ENCODE measurements at places on chromosomes 11 and 22.

DNA sequence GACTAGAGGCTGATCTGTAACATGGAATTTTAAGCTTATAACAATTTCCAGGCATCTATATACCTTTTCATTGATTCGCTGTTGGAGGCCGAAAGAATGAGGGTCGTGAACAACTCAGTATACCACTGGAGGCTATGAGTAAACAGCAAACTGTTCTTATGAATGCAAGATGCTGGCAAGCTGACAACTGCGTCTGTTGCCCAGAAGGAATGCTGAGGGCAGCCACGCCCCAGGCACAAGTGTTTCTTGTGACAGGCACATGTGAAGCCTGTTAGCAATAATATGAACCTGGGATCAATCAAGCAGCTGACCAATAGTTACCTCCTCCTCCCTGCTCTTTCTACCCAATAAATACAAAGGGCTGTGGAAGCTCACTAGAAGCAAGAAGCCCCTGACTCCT, 15.3 kb downstream of the RTCB start:
- DNase-seq = no peak

GRCh38 chr22:44085743-44086270, 61.7 kb downstream of the PARVB start:
- DNase-seq = peak; percentile 83

DNA sequence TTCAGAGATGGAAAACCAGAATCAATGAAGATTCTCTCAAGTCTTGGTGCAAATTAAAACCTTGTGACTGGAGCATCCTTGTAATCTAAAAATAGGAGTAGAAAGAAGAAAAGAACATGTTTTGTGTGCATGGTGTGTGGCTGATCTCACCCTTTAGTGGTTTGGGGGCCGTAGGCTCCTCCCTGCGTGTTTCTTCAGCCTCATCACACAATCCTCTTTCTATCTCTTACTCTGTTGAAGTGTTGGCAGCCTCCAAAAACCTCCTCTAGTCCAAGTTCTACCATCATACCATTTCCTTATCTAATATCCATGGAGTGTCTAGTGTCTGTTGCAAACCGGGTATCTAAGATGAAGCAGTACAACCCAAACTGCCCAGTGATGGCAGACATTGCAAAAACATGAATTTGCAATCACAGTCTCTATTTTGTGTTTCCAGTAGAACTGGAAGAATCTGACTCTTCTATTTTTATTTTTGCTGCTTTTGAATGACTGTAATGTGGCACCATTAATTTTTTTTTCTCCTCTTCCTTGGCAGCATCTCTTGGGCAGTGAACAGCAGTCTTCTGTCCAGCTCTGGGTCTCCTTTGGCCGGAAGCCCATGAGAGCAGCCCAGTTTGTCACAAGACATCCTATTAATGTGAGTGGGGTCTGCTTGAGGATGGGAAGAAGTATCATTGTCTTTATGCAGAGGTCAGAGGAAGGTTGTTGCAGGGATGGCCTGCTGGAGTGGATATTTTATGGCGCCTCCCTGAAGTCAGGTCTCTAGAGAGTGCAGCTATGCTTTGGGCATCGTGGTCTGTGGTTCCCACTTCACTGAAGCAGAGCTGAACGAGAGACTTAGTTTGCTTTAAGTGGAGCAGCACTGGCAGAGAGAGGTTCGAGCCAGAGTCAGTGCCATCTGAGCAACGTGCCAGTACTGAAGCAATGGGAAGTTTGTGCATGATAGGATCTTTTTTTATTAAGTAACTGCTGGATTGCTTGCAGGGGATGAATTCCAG, 60.0 kb upstream of the SORL1-AS1 start:
- no peak for DNase-seq

DNA sequence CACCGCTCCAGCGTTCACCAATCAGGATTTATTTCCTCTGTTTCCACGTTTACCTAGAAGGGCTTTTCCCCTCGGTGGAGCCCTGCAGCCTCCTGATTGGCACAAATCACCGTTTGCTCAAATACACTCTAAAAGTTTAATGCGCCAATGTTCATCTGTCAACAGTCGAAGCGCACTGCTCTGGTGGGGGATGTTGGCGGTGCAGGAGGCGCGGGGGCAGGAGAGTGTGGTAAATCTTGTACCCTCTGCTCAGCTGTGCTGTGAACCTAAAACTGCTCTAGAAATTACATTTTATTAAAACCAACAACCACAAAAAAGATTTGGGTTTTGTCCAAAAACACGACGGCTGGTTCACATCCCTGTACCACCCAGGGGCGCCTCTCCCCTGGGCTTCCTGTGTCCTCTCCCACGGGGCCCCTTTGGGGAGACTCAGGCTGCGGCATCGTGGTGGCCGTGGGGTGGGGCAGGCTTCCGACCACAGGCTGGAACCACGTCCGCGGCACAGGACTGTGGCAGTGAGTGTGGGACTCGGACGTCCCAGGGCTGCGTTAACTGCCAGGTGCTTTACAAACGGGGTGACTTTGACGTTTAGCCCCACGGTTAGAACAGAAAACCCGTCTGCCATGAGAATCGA, 13.5 kb downstream of the TTLL8 start:
- no peak for DNase-seq

GRCh38 chr11:116946414-116946813, 109.0 kb upstream of the APOA1 start:
- no peak for DNase-seq

DNA sequence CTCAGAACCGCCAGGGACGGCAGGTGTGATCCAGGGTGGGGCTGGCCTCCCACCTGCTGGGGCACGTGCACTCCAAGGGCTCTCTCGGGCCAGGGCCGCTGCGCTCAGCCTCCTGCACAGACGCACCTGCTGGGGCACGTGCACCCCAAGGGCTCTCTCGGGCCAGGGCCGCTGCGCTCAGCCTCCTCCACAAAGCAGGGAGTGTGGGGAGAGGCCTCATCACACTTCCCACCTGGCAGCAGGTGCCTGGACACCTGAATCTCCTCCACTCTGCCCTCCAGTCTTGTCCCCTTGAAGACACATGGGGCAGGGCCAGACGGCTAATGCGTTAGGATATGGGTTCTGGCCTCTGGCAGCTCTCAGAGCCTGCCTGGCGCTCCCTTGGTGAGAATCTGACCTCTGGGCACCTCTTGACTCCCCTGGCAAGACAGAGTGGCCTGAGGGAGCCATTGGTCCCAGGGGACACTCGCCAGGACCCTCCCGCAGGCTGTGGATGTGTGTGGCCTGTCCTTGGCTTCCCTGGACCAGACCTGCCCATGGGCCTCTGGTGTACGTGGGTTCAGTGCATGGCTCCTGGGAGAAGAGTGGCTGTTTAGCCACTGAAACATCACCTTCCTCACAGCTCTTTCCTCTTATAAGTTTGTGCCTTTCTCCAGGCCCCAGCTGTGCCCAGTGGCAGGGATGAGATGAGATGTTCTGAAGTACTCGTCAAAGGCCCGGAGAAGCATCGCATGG, 73.5 kb downstream of the BRD1 start:
- DNase-seq = no peak

DNA sequence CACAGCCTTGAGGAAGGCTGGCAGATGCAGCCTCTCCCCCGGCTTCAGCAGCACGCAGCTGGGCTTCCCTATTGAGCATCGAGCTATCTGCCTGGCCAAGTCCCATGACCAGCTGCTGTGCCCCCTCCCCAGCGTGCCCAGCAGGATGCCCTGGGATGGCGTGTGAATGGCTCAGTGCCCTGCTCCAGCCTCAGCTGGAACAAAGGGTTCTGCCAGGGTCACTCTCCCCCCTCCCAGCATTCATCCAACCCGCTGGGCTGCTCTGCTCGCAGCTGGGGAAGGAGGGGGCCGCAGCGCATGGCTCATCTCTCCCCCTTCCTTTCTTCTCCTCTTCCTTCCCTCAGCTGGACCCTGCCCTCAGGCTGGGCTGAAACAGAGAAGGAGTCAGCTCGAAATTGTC, 14.5 kb downstream of the LRP4 start:
- DNase-seq = no peak
